ENCODE measurements at places on chromosomes 2 and 18.

DNA sequence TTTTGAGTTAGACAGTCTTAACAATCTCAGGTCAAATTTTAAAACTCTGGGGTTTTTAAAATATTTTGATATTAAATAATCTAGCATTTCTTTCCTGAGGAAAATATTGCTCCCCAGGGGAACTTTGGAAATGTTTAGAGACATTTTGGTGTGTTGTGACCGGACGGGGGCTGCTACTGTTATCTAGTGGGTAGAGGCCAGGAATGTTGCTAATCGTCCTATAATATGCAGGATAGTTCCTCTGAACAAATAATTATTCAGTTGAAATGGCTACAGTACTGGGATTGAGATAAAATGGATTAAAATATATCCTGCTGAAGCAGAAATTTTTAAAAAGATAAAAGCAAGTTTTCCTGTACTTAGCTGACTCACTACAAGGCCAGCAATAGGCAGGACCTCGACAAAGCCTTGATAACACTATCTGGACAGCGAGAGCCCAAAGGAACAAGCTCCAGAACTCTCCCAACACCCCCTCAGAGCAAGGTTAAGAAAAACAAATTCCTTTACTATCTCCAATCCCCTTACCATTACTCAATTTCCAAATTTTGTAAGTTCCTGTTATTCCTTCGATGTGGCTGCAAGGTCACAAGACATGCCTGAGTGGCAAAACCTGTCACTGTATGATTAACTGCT, 1407.4 kb downstream of the SUCLG1 start:
- DNase-seq: no peak

DNA sequence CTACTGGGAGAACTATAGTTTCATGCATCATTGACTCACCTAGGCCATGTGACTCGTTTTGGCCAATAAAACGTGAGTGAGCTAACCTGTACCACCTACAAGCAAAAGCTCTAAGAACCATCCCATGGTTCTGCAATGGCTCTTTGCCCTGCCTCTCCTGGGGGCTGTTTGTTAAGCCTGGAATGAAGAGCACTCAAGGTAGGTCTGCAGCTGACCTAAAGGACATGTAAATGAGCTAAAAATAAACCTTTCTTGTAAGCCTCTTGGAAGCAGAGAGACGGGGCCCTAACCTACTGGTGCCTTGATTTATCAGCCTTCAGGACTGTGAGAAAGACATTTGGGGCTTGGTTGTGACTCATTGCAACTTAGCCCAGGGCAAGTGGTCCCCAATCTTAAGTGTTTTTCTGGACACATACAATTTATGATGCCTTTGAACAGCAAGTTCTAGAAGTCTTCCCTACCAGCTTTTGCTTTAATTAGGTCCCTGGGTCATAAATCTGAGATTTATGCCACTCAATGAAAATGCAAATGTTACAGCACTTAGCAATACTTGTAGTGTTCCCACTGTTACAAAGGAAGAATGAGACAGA, 107.4 kb downstream of the OSBPL6 start:
- DNase-seq: no peak

GRCh38 chr18:61531182-61531581, 198.0 kb downstream of the CDH20 start:
- no peak for DNase-seq

GRCh38 chr2:239058766-239059165, 210.9 kb downstream of the TWIST2 start:
- no peak for DNase-seq

- no peak for DNase-seq
Measured at GRCh38 chr2:73970850-73971471, 13.7 kb upstream of the TET3 start.
